Caco-2 (cell line): ENCODE measurements at places on chromosomes 7 and 10.

GRCh38 chr10:71218046-71218650, 5.8 kb downstream of the UNC5B start:
- DNase-seq, result no peak

- DNase-seq, result no peak
Measured at GRCh38 chr10:27153845-27154193, 365 bp downstream of the YME1L1 start.

DNA sequence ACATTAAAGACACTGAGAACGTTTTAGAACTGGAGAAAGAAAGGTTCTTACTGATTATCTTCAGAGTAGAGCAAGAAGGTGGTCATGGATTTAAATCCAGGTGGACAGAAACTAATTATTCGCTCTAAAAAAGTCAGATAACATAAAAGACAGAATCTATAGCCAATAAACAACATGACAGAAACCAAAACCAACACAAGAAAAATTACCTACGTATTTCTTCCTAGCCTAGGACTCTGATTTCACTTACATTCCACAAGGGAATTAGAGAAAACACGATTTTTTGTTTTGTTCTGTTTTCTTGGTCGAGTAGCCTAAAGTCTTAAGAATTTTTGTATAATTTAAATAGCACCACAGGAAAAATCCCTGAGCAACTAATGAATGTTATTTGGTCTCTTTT, 15.1 kb downstream of the CPA1 start:
- no peak for DNase-seq

DNA sequence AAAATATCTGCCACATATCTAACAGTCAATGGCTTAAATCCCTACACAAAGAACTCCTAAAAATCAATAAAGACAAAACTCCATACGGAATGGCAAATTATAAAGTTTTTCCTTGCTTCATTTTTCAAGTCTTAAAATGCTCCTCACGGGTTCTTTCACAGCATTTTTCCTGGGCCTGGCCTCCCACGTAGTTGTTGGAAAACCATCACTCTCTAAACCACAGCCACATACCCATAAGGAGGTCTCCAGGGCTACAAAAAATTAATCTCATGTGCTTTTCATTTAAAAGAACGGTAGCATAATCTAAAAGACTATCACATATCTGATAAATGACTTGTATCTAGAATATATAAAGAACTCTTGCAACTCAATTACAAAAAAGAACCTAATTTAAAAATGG, 2.9 kb downstream of the COA1 start:
- no peak for DNase-seq

DNA sequence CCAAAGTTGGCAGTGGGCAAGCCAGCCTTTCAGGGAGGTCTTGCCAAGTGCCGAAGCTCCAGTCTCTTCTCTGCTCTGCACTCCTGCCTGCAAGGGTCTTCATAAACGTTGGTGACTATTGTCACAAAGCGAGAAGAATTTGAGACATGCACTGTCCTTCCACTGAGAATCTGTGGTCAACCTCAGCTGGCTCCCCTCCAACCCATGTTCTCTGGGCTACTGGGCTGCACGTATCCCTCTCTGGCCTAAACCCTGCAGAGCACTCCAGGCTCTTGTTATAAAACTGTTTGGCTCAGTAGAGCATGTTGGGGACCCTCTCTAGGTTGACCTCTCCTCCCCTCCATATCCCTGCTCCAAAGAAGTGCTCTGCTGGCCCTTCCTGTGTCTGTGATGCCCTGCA, 260.4 kb upstream of the NFE2L3 start:
- no peak for DNase-seq

DNA sequence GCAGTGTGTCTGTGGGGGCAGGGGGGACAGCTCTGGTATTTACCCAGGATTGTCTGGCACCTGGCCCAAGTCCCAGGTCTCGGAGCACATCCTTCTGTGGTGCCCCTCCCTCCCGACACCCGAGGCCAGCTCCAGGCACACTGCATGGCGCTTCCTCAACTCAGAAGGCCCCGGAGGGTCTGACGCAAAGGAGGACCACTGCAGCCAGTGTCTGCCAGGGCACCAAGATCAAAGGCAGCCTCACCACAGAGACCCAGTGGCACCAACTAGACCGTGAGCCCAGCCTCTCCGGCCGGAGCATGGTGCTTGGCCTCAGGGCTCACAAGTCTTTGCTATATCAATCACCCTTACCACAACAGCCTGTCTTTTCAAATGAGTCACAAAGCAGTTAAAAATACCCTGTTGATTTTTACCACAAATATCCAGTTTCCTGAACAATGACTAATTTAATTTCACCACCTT, 99.3 kb upstream of the DDC start:
- no peak for DNase-seq

DNA sequence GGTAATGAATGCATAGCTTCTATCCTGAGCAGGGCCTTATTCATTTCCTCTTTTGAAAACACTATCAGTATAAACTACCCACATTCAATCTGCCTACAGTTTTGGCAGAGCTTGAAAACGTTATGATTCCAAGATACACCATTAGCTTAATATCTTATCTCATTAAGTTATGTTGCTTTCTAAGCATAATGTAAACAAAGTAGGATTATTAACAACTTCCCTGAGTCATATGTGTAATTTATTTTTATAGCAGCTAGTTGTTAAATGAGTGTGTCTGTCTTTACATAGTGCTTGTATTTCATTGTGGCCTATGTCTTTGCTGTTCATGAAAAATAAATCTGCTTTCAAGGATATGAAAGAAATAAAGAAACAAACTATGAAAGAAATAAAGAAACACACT, 106.2 kb upstream of the DLX6 start:
- no peak for DNase-seq
